ENCODE measurements at places on chromosomes 7 and 10.

- peak; percentile 58 for DNase-seq
Observed at GRCh38 chr7:116173051-116174028, 37.0 kb upstream of the TES start.

DNA sequence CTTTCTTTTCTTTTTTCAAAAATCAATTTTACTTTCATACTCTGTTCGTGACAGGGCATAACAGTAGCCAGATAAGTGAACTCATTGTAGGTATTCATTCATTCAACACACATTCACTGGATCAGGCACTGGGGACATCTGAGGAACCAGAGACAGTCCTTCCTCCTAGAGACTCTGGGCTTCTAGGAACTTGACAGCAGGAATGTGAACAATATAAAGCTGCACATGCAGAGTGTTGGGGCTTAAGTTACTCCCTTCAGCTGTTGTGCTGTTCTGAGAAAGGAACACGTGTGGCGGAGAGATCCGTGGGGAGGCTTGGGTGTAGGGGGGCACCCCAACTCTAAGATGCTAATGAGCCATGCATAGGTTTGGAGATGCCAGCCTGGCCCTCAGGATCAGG lies 120.4 kb downstream of the PKD1L1 start:
- no peak for DNase-seq

- no peak for DNase-seq
Observed at GRCh38 chr10:58467931-58468635, 44.6 kb upstream of the BICC1 start.

DNA sequence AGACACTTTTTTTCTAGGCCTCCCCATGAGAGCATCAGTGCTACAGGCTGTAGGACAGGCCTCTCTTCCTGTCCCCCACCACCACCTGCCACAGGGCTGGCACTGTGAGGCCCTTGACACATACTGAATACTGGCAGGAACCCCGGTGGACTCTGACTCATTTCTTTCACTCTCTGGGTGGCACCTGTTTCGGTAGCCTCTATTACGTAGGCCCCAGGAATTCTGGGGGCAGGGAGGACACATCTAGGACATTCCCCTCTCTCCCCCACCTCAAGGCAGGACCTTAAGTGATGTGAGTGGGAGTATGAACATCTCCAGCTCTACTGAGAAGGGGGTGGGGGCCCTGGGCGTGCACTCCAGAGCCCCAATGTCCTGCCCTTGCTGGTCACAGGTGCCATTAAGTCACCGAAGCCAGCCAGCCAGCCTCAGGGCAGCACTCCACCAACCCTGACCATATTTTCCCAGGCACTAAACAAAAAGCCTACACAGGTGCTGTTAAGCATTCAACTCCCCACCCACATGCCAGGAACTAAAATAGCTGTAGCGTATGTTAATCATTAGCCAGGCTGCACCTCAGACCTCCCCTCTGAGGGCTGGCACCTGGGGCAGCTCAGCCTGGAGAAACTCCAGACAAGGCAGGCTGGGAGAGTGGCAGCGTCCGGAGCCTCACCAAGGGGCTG lies 8.9 kb downstream of the ANXA11 start:
- peak; percentile 53 for DNase-seq

GRCh38 chr7:148901178-148901577 lies 17.1 kb upstream of the EZH2 start:
- DNase-seq, result no peak

DNA sequence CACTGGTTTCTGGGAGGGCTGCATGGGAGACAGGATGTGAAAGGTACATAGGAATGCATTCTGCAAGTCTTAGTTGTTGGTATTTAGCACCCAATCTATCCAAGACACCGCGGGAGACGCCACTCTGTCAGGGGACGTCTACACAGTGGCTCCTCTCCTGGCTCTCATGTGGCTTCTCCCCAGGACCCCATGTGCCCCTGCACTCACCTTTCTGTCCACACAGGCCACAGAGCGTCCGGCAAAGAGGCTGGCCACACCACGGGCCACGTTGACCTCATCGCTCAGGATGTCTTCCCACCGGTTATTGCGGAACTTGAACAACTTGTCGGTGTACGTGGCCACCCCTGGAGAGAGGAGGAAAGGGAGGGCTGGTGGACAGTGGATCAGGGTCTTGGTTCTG lies 73.4 kb downstream of the GOLGA7B start:
- DNase-seq, result no peak

- no peak for DNase-seq
Observed at GRCh38 chr10:73925539-73925938, 14.6 kb downstream of the PLAU start.

GRCh38 chr7:129774359-129774758 lies 162.8 kb downstream of the NRF1 start:
- DNase-seq, result no peak

DNA sequence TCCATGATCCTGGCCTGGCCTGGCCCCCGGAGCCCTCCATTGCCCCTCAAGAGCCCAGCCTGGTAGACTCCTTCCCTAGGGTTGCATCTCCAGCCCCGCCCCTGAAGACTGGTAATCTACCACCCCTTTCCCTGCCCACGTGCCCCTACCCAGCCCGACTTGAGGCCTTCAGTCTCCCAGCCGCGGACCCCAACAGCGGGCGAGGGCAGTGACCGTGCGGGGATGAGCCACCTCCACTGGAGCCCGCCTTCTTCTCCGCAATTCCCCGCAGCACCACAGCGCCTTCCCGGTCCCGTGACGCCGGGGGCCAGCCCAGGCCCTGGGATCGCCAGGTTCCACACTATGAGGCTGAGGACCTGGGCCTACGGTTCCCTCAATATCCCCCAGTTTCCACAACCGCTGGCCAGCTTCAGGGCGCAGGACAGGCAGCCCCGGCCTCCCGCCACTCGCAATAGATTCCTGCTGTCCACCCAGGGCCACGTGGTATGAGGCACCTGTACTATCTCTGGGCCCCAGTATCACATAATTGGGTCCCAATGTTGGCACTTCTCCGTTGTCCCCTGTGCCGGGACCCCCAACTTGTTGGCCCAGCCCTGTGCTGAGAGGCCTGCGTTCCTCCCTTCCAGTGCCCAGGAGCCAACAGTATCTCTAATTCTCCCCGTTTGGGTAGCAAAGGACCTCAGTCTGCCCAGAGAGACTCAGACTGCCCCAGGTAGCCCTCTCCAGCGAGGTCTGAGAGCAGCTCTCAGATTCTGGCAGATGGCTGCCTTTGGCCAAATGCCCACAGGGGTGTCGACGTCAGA lies 1.1 kb upstream of the GPRIN2 start:
- DNase-seq, result no peak

GRCh38 chr7:92456236-92456635 lies 9.0 kb downstream of the GATAD1 start:
- DNase-seq, result no peak

DNA sequence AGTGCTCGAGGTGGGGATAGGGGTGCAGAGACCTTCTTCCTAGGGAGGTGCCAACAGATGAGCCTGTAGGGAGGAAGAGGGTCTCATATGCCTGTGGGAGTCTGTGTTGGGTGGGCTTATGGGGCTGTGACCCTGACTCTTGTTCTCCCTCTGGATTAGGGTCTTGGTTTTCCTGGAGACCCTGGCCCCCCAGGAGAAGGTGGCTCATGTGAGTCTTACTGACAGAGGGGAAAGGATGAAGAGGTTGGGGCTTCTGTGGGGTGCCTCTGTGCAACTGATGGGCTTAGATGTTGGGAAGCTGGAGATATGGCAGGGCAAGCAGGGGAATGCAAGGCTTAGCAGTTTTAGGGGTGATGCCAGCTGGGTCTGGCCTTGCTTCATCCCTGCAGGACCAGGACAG lies 20.2 kb upstream of the VOPP1 start:
- no peak for DNase-seq

GRCh38 chr7:130421684-130422083 lies 19.1 kb downstream of the CEP41 start:
- no peak for DNase-seq

- no peak for DNase-seq
Observed at GRCh38 chr10:71338728-71339495, 19.9 kb downstream of the SLC29A3 start.

GRCh38 chr10:82192665-82193064 lies 317.7 kb downstream of the NRG3 start:
- DNase-seq, result no peak

DNA sequence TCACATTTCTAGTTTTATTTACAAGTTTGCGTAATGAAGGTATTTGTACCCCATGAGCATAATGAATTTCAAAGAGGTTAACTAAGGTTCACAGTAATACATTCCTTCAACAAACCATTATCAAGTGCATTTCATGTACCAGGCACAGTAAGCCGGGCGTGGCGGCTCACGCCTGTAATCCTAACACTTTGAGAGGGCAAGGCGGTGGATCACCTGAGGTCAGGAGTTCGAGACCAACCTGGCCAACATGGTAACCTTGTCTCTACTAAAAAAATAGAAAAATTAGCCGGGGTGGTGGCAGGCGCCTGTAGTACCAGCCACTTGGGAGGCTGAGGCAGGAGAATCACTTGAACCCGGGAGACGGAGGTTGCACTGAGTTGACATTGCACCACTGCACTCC lies 4.3 kb upstream of the EIF3A start:
- no peak for DNase-seq

DNA sequence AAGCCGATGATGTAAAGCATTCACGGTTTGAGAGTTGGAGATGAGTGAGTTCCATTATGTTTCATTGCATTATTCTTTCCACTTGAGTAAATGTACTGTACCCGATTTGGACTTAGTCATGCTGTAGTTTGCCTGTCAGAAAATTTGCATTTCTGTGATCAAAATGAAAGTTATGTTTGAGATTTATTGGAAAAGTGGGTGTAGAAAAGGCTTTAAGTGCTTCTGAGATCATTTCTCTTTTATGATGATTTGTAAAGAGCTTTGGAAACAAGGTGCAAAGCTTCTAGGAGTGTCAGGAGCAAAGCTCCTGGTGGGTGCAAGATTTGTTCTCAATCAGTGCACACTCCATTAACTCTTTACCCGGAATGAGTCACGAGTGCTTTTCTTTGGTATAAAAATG lies 204.1 kb upstream of the POM121L12 start:
- DNase-seq, result no peak

DNA sequence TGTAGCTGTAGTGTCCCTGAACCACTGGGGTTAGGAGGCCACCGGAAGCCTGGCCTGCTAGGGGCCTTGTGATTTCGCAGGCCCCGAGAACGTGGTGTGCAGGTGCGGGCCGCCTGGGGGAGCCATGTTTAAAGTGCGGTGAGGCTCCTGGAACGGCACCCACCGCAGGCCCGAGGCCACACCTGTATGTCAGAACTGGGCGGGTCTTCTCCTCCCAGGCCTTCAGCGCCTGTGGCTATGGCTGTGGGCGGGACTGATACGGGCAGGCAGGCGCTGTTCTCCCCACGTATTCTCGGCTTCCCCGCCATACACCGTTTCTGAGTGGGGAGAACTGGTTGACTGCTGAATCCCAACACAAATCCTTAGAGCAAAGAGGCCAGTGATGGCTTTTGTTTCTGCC lies 74.8 kb downstream of the DNAJB6 start:
- peak; percentile 64 for DNase-seq

DNA sequence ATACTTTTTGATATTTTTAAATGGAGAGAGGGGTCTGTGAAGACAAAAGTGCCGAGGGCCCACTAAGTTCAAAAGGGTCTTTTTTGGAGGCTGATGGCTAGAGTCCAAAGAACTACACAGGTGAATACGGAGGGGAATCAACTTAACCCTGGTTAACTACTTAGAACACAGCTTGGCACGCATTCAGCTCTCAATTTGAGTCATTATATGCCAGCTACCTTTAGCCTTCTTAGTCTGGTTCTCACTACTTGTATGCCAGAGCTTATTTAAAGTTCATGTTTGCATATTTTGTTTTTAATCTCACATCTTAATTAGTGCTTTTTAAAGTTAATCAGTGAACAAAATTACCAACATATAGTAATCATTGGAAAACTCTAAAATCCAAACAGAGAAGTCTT lies 80.8 kb downstream of the VWDE start:
- no peak for DNase-seq

GRCh38 chr7:64838691-64839090 lies 44.5 kb downstream of the ZNF138 start:
- no peak for DNase-seq

GRCh38 chr10:114520453-114520852 lies 116.2 kb upstream of the AFAP1L2 start:
- no peak for DNase-seq

DNA sequence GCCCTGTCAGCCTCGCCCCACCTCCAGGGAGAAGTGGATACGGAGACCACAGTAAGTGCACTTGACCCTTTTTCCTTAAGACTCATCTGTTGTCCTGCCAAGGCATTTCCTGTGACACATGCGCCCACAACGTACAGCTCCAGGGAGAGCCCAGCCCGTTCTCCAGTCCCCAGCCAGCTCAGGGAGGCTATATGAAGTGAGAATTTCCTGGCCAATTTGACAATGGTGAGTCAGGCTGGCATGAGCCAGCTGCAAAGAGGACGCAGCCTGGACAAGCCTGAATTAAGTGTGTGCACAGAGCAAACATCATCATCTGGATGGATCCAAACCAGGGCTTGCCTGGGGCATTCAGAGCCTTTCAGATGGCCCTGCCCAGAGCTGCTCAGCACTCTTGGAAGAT lies 244.8 kb downstream of the KCNMA1 start:
- no peak for DNase-seq

DNA sequence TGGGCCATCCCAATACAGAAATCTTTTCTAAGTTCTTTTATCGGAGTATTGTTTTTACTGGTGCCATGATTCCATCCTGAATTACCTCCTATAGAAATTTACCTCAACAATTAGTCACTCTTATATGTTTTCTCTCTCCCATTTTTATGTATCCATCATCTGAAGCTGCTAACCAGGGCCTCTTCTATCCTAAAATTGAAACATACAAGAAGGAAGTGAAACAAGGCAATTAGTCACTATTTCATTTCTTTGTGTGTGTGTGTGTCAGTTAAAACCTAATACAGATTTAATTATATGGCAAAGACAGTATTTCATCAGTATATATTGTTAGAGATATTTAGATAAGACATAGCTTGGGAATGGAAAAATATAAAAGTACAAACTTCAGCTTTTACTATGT lies 148.4 kb upstream of the AHR start:
- no peak for DNase-seq

GRCh38 chr7:104790440-104790839 lies 223.6 kb upstream of the KMT2E start:
- DNase-seq, result no peak

Measured in T-helper 2 cell (primary cell).